NCI-H1417 (cell line): ENCODE measurements at places on chromosomes 3 and 15.
A peak's percentile ranks its signal among the peaks of the same experiment; 100 is the strongest.

DNA sequence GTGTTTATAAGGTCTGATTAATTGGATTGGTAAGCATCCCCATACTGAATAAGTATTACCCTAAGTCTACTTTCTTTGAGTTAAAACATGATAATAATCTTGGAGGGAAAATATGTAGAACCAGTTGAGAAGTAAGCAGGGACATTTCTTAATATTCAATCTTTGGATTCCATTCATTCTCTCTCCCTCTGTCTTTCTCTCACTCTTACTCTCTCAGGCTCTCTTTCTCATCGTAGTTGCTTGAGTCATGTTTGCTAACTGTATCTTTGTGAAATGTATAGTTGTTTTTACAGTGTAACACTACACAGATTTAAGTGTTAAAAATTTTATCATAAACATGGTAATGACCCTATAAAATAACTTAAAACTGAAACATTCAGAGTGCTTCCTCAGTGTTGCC, 163.8 kb downstream of the RSRC1 start:
- no peak for DNase-seq

GRCh38 chr3:195542316-195542697, 818 bp downstream of the PPP1R2 start:
- DNase-seq, result peak; percentile 70

- no peak for DNase-seq
These were observed 29.0 kb downstream of the CMSS1 start for GRCh38 chr3:99846477-99847160.

- peak; percentile 52 for DNase-seq
These were observed 252.8 kb downstream of the NTRK3 start for GRCh38 chr15:88003541-88004327.

DNA sequence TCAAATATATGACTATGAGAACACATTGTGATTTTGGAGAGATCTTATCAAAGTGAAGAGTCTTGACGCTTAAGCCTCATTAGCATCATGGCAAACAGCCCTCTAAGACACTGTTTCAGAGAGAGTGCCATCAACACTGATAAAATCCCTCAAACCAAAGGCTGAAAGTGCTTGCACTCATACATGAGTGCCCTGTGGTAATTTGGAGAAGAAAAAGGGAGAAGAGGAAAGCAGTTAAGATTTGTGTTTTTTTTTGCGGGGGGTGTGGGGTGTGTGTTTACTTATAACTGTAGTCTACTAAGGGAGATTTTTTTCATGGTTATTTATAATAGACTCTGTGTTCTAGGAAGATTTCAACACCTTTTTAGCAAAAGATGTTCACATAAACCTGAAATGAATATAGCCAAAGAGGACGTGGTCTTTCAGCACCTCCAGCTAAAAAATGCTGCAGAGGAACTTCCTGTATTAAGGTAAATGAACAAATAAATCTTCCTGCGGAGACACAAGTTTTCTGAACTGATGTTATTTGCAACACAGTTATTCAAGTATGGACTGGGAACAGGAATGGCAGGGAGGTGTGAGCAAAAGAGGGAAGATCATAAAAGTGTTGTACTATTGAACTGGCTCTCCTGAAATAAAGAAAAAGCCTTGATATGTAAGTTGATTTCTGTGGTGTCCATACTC, 81.9 kb upstream of the TGFBR2 start:
- no peak for DNase-seq

DNA sequence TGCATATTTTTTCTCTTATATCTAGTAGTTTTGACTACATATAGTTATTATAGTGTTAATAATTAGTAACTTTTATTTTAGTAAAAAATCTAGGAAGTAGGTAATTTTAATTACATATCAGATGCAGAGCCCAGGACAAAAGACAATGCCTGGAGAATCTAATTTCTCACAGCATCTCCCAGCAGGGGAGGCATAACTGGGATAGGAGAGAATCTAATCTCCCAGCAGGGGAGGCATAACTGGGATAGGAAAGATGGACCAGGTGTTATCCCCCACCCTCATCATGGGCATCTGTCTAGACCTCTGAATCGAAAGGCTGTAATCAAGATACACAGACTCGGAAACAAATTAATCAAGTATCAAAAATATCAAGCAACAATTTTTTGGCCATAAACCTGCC, 58.2 kb downstream of the OSTN start:
- DNase-seq, result peak; percentile 75

GRCh38 chr15:73660455-73660854, 23.7 kb upstream of the CD276 start:
- DNase-seq, result no peak

GRCh38 chr3:105802118-105802706, 66.6 kb downstream of the CBLB start:
- no peak for DNase-seq

- no peak for DNase-seq
These were observed 231.0 kb upstream of the CHRNA7 start for GRCh38 chr15:31799319-31799714.

- no peak for DNase-seq
These were observed 8.3 kb upstream of the TASOR start for GRCh38 chr3:56691165-56692000.

- DNase-seq, result peak; percentile 94
These were observed 242.1 kb upstream of the TLE3 start for GRCh38 chr15:70339571-70340493.

GRCh38 chr15:38242055-38242454, 10.6 kb upstream of the SPRED1 start:
- DNase-seq, result no peak

GRCh38 chr3:124364317-124365020, 365.8 kb upstream of the UMPS start:
- no peak for DNase-seq

DNA sequence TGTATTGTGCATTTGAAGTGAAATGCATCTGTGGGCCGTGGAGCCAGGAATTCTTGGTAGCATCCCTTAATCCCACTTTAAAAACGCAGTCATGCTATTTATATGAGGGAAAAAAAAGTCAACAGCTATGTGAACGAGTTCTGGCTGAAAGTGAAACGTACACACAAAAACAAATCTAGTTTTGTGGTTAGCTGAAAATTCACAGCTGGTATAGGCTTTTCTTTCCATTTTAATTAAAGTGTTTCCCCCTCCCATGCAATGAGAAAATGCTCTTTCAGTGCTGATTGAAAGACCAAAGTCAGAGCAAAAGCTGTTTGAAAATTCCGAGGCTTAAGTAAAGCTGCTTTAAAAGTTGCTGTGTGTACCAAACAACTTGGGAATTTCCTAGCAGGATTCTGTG, 297.4 kb downstream of the PLCL2 start:
- DNase-seq, result no peak

- no peak for DNase-seq
These were observed 39.8 kb downstream of the ADAMTS17 start for GRCh38 chr15:100301910-100302431.

DNA sequence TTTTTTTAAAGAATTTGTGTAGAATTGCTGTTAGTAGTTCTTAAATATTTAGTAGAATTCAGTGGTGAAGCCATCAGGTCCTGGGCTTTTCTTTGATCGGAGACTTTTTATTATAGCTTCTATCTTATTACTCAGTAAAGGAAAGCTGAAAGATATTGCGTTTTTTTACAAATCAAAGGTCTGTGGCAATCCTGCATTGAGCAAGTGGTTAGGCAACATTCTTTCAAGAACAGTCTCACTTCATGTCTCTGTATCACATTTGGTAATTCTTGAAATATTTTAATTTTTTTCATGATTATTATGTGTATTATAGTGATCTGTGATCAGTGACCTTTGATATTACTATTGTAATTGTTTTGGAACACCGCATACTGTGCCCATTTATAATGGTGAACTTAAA, 140.8 kb downstream of the UNC13C start:
- DNase-seq, result no peak

GRCh38 chr3:9194509-9195184, 54.8 kb downstream of the SRGAP3 start:
- DNase-seq, result peak; percentile 28

GRCh38 chr3:187375581-187375980, 7.4 kb downstream of the RTP4 start:
- no peak for DNase-seq

DNA sequence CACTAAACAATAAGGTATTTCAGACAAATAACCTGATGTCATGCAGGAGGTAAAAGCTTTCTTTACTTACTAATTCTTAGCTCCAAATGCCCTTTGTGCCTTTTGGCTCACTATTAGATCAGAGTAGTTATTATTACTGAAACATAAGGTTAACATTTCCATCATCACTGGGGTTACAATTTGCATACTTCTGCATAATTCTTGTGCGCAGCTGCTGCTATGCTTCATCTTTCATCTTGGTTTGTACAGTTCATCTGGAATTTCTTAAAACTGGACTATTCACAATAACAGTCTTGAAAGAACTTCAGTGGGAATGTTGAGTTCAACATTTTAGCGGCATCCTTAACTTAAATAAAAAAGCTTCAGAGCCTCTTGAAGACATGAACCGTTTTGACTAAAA, 383.2 kb upstream of the ADAMTS9 start:
- no peak for DNase-seq

GRCh38 chr15:60639502-60639901, 160.6 kb upstream of the ICE2 start:
- no peak for DNase-seq

DNA sequence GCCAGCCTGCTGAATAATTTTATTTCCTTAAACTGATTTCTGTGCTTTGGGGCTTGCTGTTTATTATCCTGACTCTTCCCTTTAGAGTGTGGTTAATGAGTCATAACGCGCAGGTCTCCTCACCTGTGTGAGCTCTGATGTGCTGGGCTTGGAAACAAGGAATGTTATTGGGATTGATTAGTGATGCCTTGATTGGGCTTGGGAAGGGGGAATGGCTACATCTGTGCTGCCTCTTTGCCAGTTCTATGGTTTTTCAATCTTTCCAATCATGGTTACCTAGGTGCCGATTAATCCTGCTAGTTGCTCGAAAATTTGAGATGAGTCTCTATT, 161.0 kb downstream of the THSD4 start:
- DNase-seq, result no peak

DNA sequence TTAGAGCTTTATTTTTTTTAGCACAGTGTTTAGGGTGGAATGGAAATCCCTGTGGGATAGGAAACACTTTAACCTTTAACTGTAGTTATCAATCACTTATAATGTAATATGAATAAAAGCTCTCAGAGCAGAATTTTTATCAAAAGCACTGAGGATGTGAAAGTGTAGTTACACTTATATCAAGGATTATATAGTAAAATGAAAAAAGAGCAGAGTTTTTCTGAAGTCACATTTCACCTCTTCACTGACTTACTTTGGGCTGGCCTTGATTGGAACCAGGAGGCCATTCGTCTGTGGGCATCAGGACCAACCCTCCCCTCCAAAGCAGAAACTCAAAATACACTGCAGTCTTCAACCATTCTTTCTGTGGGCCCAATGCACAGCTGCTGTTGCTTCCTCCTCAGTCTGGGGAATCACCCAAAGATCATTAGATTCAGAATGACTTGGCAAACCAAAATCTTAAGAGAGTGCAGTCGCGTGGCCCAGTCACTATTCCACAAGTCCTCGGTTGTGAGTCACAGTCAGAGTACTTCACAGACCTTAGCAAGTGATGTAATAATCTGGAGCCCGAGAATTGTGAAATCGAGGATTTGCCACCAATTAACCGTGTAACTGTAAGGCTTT, 132.6 kb upstream of the COL8A1 start:
- no peak for DNase-seq

- DNase-seq, result no peak
These were observed 50.0 kb downstream of the CYP19A1 start for GRCh38 chr15:51288143-51289065.

- DNase-seq, result no peak
These were observed 24.3 kb upstream of the TATDN2 start for GRCh38 chr3:10223676-10224639.

DNA sequence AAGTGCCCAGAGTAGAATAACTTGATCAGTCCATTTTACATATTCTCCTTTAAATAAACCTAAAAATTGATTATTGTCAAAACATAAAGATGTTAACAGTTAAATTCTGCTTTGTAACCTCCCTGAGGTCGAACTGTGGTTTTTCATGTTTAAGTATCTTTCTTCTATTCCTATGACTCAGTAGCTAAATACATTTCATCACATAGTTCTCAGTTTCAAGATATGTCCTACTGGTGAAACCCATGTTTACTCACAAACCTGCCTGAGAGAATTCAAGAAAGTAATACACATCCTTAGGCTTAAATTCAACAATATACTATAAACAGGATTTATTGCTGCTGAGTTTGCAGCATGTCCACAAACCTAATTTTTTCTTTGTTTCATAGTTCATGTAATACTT, 692.9 kb downstream of the ZPLD1 start:
- no peak for DNase-seq

- DNase-seq, result no peak
These were observed 155.8 kb upstream of the ATP11B start for GRCh38 chr3:182637350-182638110.

DNA sequence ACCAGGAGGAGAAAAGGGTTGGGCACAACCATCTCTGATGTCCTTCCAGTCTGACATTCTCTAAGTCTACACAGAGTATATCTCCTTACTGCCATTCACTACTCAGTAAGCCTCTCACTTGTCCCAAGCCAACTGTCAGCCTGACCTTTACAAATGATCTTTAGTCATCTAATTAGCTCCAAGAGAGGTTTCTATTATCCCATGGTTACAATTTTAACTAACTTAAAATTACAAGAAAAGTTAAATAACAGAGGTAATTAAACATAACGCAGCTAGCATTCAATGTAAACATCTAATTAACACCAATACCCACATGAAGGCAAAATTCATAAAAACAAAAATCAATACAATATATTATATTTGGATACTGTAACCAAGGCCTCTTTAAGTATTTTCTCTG, 126.9 kb downstream of the LSAMP start:
- DNase-seq, result no peak
